Lower lobe of right lung (tissue), 2 donors: ENCODE measurements at places on chromosomes 3 and 15. TPM values are rescaled to one million over a fixed set of nuclear protein-coding genes. Genes with fewer than 3 reads are reported as not detected.

Gene AVEN
- total RNA-seq = 8.9 TPM

DNA sequence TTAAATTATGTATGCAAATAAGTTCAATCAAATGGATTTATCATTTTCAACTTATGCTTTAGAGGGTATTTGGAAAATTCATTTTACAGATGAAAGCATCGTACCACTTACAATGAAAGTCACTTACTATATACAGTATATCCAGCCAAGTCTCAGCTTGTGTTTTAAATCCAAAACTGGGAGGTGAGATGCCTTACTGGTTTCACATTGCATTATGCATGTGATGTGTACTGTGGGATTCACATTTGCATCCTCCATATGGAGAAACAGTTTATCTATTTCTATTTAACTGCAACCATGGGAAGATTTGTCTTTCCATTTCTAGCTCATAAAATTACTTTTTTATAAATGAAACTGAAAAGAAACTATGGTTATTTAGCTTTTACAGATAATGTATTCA lies 248.1 kb downstream of the CNTN3 start:
- DNase-seq = no peak

DNA sequence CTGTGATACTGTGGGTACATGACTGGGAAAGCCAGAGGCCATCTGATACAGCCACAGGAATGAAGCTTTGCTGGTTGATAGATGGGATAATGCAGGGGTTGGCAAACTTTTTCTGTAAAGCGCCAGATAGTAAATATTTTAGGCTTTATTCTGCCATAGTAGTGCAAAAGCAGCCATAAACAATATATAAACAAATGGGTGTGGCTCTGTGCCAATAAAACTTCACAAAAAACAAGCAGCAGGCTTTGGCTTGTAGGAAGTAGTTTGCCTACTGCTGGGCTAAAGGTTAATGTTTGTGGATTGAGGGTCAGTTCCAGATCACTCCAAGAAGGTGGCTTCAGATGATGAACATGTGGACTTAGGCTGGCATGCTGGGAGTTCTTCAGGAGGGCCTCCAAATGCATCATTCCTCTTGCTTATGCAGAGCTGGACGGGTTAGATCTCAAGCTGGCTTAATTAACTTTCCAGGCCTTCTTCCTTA lies 305.7 kb downstream of the RPLP1 start:
- no peak for DNase-seq

- no peak for DNase-seq
These were observed 19.0 kb upstream of the IL1RAP start for GRCh38 chr3:190494907-190495306.

GRCh38 chr3:170780955-170781354 lies 89.0 kb downstream of the RPL22L1 start:
- DNase-seq = no peak

DNA sequence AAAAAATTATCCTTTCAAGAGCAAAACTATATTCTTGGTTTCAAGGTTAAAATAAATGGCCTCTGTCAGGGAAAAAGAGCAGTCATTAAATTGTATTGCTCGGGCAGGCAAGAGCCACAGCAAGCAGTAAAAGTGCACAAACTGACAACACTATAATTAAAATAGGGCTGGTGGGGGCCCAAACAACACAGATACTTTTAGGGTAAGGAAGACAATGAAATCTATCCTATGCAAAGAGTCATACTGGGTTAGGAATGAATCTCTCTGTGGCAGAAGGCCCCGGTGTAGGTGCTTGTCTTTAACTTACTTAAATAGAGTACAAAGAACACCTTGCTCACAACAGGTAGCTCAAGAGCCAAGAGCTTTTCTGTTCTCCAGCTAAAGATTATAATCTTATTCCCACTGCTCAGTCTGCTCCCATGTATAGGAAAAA lies 94.7 kb downstream of the DLG1 start:
- no peak for DNase-seq

- no peak for DNase-seq
These were observed 63.1 kb upstream of the NDN start for GRCh38 chr15:23750179-23750578.

GRCh38 chr15:31487811-31488436 lies 161.3 kb downstream of the KLF13 start:
- DNase-seq = no peak

DNA sequence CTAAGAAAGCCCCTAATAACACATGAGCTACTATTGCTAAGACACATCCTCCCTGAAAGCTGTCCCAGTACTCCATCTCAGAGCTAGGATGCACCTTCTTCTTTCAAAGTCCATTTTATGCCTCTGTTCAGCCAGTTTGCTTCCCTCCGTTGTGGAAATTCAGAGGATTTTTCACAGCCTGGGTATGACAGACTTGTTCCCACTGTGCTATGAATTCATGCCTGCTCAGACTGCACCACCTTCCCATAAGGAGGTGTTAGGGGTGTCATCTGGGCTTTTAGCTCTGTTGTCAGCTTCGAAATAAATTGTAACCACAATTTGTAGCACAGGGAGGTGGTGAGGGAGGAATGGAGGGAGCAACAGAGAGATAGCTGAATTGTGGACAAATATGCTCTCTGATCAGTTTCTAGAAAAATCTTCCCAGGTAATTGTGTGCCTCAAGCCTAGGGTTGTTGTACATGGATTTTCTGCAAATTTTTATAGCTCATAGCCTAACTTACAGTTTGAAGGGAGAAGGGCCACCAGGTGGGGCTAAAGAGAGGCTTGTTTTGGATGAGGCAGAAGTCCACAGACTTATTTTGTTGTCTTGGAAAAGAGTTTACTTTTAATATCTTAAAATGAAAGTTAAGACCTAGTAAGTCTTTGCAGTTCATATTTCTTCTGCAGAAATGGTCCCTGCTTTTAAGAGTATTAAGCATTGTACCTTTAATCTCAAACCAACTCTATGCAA lies 462.0 kb downstream of the PDCD6IP start:
- DNase-seq = peak; percentile 52
